HuH-7 (cell line): ENCODE measurements at places on chromosomes 2 and 18.

DNA sequence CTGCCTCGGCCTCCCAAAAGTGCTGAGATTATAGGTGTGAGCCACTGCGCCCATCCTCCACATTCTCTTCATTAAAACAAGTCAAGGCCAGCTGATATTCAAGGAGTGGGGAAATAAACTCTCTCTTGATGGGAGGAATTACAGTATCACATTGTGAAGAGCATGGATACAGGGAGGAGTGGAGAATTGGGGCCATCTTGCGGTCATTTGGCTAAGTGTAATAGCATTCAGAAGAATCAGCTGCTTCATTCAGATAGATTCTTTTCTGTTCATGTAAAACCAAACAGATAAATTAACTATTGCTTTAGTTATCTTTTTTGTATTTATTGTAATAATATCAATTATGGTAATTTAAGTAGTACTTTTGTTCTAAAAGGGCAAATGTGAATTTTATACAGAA is 156.3 kb downstream of the UBR3 start:
- no peak for DNase-seq

- DNase-seq, result no peak
Measured at GRCh38 chr2:240925191-240925567, 19.0 kb downstream of the CROCC2 start.

GRCh38 chr2:218857371-218858137 is 2.1 kb upstream of the WNT6 start:
- no peak for DNase-seq

- DNase-seq, result no peak
Measured at GRCh38 chr2:12442476-12442847, 274.3 kb upstream of the TRIB2 start.

GRCh38 chr2:142131010-142131669 is at the start of gene LRP1B:
Gene LRP1B (minus strand): TSS chr2:142131016. CDS start chr2:142130729, 287 bp downstream.
- DNase-seq, result peak; percentile 28

DNA sequence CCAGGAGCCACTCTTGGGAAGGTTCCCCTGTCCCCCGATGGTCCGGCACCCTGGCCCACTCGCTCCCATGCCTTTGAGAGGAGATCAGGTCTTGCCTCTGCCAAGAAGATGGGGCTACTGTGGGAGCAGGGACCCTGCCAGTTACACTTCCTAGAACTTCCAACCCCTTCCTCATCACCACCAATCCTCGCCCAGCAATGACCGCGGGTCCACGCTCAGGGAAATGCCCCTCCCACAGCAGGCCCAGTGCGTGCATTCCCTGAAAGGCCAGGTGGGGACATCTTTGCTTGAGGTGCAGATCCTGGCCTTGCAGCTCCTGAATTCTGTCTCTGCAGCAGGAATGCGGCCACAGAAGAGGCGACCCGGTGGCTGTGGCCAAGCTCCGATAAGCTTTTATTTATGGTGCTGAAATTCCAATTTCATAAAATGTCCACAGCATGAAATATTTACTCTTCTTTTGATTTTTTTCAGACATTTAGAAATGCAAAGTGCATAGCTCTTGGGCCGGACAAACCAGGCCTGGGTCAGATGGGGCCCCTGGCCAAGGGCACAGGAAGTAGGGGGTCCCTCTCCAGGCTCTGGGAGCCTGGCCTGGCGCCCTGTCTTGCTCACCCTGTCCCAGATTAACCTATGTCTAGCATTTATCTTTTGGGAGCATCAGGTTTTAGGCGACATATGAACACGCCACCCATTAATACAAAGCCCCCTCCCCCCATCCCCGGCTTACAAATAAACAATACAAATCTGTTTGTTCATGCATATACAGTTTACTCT is 29.8 kb downstream of the PXDN start:
- no peak for DNase-seq

- DNase-seq, result no peak
Measured at GRCh38 chr18:66555585-66555984, 48.3 kb downstream of the CDH19 start.

- no peak for DNase-seq
Measured at GRCh38 chr18:30623401-30624065, 419.0 kb downstream of the DSC3 start.

DNA sequence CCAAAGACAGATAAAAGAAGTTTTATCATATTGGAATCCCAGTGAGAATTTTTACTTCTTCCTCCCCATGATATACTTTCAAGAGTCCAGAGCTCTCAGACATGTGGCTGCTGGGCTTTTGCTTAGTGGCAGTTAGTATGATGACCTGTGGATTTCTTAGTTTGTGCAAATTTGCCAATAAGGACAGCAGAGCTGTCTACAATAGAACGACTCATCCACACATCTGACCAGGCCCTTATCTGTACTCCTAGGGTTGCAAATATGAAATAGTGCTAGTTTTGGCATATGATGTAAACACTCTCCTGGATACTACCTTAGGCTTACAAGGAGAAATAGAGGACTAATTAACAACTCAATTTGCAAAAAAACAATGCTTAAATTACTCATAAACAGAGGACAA is 758.4 kb upstream of the TMEFF2 start:
- DNase-seq, result no peak

- no peak for DNase-seq
Measured at GRCh38 chr2:235900631-235901030, 267.6 kb downstream of the GBX2 start.

GRCh38 chr2:238594796-238595749 is 168.3 kb downstream of the ASB1 start:
- no peak for DNase-seq

GRCh38 chr18:32138332-32138982 is 46.8 kb downstream of the RNF138 start:
- DNase-seq, result no peak

DNA sequence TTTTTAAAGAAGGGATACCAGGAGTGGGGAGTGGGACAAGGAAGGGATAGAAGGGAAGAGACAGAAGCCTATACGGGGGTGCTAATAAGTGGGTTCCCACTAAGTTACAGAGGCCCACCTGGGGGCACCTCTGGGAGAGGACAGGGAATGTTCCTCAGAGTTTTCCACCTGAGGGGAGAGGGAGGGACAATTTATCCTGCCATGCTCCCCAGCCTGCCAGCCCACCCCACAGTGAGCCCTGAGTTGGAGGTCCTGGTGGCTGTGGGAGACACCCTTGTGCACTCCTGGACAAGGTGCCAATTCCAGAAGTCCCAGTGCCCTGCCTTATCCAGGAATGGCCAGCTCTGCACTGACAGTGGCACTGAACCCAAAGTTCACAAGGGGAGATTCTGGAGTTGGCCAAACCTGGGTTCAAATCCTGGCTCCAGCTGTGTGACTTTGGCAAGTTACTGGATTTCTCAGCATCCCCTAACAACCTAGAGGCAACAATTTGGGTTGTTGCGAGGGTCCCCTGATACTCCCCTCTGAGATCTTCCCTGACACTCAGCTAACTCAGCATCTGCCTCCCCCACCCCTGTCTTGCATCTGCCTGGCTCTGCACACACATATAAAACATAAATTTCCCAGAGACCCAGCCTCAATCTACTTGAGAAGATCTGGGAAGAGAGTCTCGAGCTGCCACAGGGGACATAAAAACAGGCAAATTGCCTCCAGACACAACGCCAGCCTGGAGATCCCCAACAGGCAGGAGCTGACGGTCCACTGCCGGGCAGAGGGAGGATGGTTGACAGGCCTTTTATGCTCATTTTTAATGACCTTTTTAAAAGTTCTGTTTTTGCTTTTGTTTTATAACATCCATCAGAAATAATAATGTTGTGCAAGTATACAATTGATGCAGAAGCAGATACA is 98.7 kb upstream of the ST3GAL5 start:
- no peak for DNase-seq

- DNase-seq, result no peak
Measured at GRCh38 chr2:188276255-188276654, 15.4 kb upstream of the GULP1 start.

DNA sequence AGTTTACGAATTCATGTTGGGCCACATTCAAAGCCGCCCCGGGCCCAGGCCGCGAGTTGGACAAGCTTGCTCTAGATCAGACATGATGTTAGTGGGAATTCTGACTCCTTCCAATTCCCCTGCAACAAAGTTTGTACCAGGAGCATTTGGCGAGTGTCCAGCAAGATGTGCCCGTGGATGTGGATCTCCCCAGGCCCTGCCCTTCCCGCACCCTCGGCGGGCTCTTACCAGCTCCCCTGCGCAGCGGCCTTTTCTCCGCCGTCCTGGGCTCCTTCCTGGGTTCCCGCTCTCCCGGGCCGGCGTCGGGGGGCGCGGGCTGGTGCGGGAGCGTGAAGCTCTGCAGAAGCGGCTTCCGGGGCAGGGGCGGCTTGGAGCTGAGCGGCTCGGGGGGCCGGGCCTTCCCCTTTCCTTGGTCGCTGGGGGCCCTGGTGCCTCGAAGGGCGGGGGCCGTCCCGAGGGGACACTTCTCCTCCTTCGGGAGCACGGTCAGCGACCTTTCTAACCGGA is 90.8 kb upstream of the MGAT4A start:
- DNase-seq, result no peak

DNA sequence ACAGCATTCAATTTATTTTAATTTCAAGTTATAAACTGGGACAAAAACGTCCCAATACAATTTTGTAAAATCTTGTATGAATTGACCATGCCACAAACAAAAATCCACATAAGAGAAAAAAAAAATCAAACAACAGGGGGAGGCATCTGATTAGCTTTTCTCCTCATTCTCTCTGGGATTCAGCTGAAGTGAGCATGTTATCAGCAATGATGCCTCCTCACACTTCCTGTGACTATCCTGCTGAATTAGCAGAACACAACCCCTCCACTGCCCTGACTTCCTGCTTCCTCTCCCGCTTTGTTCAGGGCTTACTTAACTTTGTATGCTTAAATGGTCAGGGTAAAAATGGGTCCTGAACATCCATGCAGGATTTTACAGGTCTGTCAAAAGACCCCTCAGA is 132.2 kb upstream of the ITGB6 start:
- no peak for DNase-seq

DNA sequence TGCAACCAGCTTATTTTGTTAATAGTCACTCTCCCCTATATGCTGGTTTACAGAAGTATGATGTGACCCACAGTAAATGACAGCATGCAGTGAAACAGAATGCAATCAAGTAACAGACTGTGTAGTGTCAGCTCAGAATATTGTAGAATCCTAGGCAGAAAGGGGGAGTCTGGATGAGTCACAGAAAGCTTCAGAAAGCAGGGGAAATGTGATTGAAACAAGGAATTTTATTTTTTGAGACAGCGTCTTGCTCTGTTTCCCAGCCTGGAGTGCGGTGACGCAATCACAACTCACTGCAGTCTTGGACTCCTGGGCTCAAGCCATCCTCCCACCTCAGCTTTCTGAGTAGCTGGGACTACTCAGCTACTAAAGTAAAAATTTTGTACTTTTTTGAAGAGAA is 219.9 kb upstream of the FBXO11 start:
- no peak for DNase-seq

DNA sequence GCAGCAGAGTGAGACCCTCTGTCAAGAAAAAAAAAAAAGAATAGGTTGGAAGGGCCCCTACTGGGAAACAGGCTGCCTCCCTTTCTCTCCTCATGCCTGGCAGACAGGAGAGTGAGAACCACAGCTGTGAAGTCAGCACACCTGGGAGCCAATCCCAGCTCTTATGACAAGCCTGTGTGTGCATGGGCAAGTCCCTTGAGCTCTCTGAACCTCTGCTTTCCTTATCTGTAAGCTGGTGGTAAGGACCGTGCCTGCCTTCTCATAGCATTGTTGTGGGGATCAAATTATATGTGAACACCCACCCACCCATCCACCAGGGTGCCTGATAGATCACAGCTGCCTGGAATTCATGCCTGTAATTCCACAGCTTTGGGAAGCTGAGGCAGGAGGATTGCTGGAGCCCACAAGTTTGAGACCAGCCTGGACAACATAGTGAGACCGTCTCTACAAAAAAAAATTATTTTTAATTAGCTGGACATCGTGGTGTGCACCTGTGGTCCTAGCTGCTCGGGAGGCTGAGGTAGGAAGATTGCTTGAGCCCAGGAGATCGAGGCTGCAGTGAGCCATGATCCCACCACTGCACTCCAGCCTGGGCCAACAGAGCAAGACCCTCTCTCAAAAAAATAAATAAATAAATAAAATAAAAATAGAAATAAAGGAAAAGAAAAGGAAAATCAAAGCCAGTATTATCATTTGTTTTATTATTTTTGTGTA is 66.9 kb upstream of the MCFD2 start:
- DNase-seq, result no peak

DNA sequence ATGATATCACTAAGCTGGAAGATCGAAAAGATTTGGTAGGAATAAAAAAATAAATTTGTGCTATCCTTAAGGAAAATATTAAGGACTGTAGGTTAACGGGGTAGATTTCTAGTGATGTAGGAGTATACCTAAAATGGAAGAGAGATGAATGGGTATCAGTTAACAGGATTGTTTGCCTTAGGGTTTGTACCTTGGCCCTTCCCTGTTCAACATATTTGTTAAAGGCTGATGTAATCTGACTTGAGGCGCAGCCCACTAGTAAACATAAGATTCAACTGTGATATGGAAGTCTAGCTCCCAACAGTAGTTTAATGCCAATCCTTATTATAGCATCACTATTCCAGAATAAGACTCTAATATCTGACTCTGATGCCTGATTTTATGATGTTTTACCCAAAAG is 685.2 kb downstream of the DCC start:
- peak; percentile 18 for DNase-seq

DNA sequence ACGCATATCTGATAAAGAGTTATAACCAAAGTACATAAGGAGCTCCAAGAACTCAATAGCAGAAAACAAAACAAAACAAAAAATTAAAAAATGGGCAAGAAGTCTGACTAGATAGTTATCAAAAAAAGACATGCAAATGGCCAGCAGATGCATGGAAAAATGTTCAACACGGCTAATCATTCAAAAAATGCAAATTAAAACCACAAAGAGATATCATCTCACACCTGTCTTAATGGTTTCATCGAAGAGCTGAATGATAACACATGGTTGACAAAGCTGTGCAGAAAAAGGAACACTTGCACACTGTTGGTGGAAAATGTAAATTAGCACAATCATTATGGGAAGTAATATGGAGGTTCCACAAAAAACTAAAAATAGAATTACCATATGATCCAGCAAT is 751.3 kb upstream of the POU3F3 start:
- no peak for DNase-seq

DNA sequence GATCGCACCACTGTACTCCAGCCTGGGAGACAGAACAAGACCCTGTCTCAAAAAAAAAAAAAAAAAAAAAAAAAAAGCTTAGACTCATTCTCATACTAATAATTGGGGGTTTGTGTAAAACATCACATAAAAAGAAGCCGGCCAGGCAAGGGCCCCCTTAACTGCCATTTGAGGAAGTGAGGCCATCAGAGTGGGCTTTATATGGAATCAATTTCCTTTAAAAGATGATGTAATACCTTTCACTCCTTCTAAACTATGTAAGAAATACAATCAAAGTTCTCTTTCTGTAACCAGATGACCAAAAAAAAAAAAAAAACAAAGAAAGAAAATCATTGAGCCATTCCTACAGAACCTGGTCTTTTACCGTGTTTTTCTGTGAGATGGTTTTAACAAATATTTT is 13.1 kb upstream of the GPR55 start:
- no peak for DNase-seq

- DNase-seq, result no peak
Measured at GRCh38 chr18:10377956-10378355, 76.5 kb upstream of the APCDD1 start.

GRCh38 chr2:66445076-66445924 is 10.4 kb downstream of the MEIS1 start:
- DNase-seq, result no peak

- no peak for DNase-seq
Measured at GRCh38 chr2:220034426-220035130, 407.1 kb downstream of the SLC4A3 start.

- no peak for DNase-seq
Measured at GRCh38 chr2:120660056-120660694, 75.5 kb upstream of the GLI2 start.

- no peak for DNase-seq
Measured at GRCh38 chr2:96144481-96145035, 682 bp downstream of the DUSP2 start.

- no peak for DNase-seq
Measured at GRCh38 chr2:240278661-240279060, 138.2 kb upstream of the OTOS start.
